ENCODE measurements at places on chromosomes 6 and 20.

DNA sequence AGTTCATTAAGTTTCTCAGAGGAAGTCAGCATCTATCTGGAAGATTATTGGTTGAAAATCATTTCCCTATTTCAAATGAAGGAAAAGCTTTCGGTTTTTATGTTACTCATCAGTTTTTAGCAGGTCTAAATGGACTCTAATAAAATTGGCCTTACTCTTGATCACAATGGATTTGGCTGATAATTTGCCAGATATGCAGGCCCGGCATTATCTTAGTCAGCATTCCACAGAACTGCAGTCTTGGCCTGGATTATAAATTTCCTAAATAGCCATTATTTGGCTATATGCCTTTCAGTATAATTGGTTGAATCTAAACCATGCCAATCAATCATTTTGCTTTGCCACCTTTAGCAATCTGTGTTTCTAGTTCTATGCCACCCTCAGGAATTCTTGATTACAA, 91.7 kb upstream of the KCNQ5 start:
- no peak for DNase-seq

DNA sequence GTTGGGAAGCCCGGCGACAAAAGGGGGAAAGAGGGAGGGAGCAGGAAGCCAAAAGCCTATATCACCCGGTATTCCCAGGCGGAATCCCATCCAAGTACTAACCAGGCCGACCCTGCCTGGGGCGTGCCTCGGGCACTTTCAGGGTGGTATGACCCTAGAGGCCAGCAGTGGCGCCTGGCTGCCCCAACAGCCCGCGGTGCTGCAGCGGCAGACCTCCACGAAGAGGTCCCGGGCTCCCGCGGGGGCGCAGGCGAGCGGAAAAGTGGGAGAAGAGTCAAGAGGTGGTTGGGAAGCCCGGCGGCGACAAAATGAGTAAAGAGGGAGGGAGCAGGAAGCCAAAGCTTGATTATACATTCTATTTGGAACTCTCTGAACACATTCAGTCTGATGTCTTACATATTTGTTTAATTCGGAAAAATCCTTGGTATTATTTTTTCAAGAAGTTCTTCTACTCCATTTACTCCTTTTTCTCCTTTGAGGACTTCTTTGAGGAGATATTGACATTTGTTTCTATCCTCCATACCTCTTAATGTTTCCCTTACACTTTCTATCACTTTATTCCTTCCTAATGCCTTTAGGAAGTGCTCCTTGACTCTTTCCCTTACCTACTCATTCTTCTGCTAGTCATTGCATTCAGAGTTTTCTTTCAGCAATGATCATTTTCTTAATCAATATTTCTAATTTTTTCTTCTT, 11.5 kb downstream of the TREML4 start:
- no peak for DNase-seq

DNA sequence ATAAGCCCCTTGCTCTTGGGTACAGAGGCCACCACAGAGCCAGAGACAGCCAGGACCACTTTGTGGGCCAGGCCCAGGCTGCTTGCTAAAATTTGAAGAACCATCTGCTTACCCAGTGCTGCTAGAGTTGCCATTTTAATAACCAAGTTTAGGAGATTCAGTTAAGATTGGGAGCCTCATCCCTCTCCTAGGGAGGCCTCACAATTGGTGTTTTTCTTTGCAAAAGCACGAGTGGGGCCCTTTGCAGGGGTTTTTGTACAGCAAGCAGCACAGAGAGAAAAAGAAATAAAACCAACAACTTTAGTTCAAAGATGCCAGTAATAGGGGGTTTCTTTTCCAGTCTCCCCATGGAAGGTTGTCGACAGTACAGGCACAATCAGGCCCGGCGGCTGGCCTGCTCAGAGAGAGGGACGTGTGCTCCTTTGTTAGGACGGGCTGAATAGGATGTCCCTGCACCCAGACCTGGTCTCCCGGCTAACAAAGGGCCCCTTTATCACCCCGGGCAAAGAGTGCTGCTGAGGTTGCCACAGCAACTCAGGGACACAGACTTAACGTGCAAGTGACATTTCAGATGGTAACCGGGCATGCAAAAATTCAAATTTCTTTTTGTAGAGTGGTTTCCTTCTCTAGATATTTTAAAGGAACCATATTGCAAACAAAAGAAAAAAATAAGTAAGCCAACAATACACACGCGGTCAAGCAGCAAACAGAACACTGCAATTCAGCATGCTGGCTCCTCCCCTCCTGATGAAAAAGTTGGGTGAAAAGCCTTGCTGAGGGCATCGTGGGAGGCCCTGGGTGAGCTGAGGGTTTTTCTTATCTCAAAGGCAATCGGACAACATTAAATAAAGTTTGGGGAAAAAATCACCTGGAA, 10.5 kb upstream of the TOX2 start:
- no peak for DNase-seq

- no peak for DNase-seq
Observed at GRCh38 chr20:12555369-12555768, 453.4 kb upstream of the SPTLC3 start.

DNA sequence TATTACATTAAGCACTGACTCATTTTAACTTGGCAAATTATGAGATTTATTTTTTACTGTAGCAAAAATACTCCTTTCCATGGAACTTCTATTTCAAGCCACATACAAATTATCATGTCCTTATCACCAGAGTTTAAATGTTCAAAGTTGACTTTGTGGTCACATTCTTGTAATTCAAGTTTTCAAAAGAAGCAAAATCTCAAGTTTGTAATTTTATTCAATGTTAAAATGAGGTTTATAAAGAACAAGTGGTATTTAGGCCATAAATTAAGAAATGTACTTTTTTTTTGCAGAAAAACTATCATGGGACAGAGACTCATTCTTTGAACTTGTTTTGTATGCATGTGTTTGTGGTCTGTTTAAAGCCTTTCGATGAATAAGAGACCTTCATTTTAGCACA, 811.5 kb downstream of the TENT5A start:
- DNase-seq = no peak

GRCh38 chr6:47336334-47336733, 26.6 kb upstream of the TNFRSF21 start:
- no peak for DNase-seq

GRCh38 chr6:117414770-117415169, 11.0 kb downstream of the ROS1 start:
- DNase-seq = no peak

DNA sequence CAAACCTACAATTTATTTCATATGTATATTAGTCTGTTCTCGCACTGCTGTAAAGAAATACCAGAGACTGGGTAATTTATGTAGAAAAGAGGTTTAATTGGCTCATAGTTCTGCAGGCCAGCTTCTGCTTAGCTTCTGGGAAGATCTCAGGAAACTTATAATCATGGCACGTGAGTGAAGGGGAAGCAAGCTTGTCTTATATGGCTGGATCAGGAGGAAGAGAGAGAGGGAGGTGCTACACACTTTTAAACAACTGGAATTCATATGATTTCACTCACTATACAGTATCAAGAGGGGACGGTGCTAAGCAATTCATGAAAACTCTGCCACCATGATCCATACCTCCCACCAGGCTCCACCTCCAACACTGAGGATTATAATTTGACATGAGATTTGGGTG, 29.9 kb downstream of the PHACTR2 start:
- DNase-seq = no peak

DNA sequence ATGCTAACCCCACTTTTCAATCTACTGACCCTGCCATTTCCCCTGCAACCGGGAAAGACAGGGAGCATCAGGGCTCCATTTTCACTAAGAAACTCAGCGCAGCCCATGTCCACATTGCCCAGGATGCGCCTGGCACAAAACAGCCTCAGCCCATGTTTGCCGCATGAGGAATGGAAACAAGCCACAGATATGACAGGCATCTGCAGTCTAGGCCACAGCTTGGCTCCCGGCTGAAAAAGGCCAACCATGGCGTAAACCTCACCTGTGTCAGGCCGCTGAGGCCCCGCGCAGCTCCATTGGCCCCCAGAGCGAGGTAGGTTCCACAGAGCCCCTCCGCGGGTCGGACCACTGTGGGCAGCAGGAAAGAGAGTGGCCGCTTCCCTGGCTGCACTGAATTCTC, 21.7 kb downstream of the GGT7 start:
- no peak for DNase-seq

DNA sequence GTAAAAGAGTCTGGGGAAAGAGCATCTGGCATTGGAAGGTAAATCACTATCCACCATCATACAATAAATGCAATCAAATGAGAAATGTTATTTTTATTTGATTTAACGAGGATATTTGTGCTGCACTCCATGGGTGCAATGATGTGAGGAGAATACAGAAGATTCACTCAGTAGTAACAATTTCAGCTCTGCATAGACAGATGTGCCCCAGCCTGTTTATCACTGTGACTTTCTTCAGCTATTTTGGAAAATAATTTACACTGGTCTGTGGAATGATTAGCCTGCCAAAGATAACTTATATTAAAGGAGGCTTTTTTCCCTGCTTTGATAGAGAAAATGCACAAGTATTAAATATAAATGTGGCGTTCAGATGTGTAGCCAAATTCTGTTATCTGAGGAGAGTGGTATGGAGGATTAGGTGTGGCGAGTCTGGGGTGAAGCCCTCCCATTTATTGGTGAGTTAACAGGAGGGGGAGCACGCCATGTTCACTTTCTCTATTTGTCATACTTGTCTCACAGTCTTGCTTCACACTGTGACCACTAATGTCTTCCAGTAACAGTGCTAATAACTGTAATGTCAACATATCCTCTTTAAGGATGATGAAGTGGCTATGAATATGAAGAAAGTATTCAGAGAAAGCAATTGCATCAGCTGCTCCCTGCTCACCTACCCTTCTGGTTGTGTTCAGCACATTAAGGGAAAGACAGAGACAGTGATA, 645.6 kb downstream of the MMUT start:
- DNase-seq = no peak

DNA sequence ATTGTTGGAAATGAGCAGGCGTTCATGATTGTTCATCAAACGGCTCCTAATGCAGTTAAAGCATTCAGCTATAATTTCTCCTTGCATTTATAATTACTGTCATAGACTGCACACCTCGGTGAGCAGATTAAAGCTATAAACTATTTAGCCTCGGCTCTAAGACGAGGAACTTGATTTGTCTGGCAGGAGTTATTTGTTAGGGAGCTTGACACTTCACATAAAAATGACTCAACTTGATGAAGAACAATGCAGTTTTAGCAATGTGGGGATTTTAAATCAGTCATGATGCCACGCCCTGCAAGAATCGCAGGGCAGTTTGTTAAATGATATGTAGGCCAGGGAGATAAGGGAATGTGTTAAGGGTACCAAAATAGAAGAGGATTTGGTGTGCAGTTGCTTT, 290.2 kb downstream of the TSHZ2 start:
- no peak for DNase-seq

- no peak for DNase-seq
Observed at GRCh38 chr6:14094721-14095120, 22.9 kb upstream of the CD83 start.

GRCh38 chr6:153966001-153966400, 73.0 kb upstream of the OPRM1 start:
- no peak for DNase-seq

- DNase-seq = no peak
Observed at GRCh38 chr6:16481697-16482399, 243.5 kb downstream of the GMPR start.

GRCh38 chr6:144405163-144405562, 120.0 kb downstream of the UTRN start:
- DNase-seq = no peak

- no peak for DNase-seq
Observed at GRCh38 chr6:96626759-96627364, 63.9 kb downstream of the FHL5 start.

- no peak for DNase-seq
Observed at GRCh38 chr6:15410752-15411151, 164.9 kb downstream of the JARID2 start.

GRCh38 chr6:39114388-39114703, 640 bp downstream of the SAYSD1 start:
- no peak for DNase-seq

GRCh38 chr6:81996414-81996813, 243.9 kb upstream of the TENT5A start:
- DNase-seq = no peak

DNA sequence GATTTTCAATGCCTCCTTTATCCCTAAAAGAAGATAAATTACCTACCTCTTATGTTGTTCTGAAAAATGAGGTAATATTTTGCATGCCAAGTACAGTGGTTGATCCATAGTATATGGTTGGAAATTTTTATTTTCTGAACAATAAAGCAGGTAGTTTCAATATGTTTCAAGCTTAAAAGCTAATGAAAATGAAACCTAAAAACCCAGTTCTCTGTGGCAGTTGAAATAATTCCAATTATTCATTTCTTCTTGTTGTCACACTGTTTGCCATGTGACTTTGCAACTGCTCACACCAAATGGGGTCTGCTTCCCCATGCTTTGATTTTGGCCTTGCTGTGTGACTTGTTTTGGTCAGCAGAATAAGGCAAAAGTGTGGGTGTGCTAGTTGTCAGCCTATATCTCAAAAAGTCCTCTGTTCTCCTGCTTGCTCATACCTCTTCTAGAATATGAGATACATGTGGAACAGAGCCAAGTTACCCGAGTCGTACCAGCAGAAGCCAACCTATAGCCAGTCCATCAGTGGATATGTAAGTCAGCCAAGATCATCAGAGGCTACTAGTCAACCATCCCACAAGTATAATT, 197.2 kb upstream of the THEMIS start:
- no peak for DNase-seq

DNA sequence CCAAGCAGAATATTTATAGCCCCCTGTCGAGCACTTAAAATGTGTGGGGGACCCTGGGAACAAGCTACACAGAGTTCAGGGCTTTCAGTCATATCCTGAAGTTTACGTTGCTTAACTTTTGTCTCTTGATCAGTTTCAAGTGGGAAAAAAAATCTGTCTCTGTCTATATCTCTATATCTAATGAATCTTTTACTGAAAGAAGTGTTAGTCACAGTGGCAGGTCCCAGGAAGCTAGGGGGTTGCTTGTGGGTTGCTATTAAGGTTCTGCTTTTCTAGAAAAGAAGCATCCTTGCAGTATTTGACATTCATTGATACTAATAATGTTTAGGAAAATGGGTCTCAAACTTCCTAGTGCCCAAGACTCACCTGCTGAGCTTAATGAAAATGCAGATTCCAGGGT, 76.7 kb upstream of the CLDN20 start:
- DNase-seq = no peak

- DNase-seq = no peak
Observed at GRCh38 chr6:112821476-112821875, 474.3 kb downstream of the RFPL4B start.

- DNase-seq = no peak
Observed at GRCh38 chr6:40953486-40953885, 85.5 kb downstream of the UNC5CL start.

- DNase-seq = no peak
Observed at GRCh38 chr20:24892522-24892921, 56.5 kb upstream of the CST7 start.

- no peak for DNase-seq
Observed at GRCh38 chr6:143061597-143062385, 1.1 kb downstream of the AIG1 start.

- DNase-seq = no peak
Observed at GRCh38 chr6:16660157-16660497, 101.1 kb downstream of the ATXN1 start.

DNA sequence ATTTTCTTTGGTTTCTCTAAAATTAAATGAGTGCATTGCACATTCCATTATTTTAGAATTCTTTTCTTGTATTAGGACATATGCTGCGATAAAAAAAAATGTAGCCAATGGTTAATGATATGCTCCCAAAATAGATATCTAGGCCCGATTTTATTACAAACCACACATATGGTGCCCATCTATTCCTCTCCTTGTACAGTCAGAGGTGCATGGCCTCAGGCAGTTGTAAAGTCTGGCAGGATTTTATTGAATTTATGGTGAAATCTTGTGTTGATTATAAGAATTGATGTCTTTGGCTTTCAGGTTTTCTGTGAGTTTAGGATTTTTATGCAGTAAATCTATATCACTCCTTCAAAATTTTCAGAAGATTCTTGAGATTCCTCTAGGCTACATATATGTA, 192.2 kb downstream of the RFPL4B start:
- no peak for DNase-seq
